ENCODE measurements at places on chromosomes 12 and 14.

DNA sequence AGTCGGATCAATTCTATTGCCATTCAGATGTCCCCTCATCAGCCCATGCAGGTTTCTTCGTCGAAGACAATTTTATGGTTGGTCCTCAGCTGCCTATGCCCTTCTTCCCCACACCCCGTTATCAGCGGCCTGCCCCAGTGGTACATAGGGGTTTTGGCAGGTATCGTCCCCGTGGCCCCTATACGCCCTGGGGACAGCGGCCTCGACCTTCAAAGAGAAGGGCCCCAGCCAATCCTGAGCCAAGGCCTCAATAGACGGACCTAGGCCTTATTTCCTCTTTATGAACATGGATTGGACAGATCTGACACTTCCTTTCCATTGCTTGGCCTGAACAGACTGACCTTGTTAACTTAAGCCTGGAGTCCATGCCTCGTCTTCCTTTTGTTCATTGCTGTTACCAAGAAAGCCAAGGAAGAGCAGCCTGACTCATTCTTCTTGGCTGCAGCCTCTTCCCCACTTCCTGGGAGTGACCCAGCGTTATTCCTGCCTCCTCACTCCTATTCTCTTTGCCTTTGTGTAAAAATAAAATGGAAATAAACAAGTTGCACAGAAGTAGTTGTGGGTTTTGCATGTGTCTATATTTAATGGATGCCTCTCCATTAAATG lies 156.5 kb upstream of the AMIGO2 start:
- no peak for DNase-seq

- no peak for DNase-seq
Measured at GRCh38 chr12:46982629-46983392, 96.6 kb upstream of the PCED1B start.

DNA sequence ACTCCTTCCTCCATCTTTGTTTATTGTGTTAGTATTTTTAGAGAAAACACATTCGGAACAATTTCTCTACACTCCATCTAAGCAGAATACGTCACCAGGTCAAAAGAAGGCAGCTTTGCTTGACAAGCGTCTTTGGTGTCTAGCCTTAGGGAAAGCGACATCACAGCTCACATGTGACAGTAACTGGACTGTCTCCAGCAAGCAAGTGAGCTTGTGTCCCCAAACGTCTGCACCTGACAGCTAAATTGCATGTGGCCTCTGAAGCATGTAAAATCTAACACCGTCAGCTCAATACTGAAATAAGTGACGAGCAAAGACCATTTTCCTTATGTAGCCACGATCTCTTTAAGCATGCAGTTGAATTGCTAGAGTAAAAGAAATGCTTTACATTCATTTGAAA lies 509.8 kb downstream of the GLT1D1 start:
- DNase-seq: no peak

GRCh38 chr14:32513571-32514009 lies 184.5 kb downstream of the AKAP6 start:
- no peak for DNase-seq

DNA sequence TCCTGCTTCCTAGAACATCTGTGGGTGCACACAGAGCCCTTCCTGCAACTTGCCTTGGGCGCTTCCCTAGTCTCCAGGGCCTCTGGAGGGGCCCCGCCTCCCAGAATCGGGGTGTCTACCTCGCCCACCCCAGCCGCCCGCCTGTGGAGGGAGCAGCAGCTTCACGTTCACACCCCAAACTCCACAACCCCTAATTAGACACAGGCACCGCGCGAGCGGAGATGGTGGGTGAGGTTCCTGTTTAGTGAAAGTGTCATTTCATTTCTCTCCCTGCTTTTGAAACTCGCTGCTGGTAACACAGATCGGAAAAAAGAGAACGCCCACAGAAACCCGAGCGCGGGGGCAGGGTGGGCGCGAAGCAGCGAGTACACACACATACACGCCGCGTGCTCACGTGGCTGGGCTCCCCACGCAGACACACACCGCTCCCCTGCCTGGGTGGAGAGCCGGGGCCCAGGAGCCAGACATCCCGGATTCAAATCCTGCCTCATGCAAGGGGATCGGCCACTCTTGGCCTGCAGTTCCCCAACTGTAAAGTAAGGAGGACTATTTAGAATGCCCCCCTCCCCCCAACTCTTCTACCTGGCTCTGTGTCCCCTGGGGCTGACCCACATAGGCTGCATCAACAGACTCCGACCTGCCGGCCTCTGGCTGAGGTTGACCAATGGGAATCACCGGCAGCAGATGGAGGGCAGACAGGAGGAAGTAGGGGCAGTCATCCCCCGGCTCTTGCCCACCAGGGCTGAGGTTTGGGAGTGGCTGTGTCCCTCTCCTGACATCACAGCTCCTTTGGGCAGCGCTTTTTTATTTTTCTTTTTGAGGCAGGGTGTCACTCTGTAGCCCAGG lies 79.2 kb upstream of the NCOR2 start:
- no peak for DNase-seq

DNA sequence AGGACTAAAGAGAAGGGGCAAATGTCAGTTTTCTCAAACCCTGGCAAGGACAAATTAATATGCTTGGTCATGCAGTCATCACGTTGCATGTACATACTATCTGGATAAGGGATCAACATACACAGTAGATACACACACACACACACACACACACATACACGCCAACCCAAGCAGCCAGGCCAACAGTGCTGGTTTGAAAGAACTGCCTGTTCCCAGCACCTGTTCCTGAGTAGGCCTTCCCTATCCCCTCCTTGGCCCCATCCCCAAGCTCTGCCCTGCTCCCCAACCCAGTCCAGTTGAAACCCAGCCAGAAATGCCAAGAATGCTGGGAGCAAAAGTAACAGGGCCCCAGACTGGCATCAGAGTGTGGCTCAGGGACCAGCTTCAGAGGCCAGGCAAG lies 4.4 kb downstream of the ITGA7 start:
- no peak for DNase-seq

- no peak for DNase-seq
Measured at GRCh38 chr14:81222126-81222525, 1.4 kb upstream of the GTF2A1 start.

- no peak for DNase-seq
Measured at GRCh38 chr12:86735851-86736250, 479.7 kb upstream of the MGAT4C start.

DNA sequence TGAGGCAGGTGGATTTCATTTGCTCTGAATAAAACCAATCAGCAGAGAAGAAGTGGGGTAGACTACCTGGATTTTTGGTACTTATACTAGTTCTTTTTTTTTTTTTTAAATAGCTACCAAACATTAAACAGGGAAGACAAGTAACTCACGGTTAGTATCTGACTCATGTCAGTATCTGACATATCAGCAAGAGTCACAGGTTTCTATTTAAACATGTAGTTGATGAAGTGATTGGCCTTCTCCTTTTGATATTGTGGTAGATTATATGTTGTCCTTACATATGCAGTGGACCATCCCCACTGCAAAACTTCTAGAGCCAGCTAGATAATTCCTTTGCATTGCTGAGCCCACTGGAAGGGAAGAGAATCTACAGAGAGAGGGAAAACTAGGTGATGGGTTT lies 208.0 kb downstream of the ANO6 start:
- DNase-seq: no peak

DNA sequence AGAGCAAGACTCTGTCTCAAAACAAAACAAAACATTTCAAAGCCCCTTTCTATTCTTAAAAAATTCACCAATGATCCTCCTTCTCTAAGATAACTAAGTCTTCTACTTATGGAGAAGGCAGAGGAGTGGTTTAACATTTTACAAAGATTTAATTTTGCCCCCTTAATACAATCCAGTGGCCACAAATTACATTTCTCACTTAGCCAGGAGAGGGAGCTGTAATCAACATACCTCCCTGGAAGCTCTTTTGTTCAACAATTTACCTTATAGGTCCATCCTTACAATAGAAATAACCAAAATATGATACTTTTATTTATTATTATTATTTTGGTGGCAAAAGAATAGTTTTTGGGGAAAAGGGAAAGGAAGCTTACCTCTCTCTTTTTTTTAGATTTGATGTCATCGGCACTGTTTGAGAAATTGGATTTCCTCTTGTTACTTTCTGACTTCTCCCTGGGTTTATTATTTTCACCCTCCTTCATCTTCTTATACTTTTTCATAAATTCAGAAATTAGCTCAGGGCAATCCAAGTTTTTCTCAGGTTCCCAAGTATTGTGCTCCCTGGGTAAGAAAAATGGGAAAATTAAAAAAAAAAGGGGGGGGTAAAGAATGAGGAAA lies 28.1 kb downstream of the CBX5 start:
- DNase-seq: no peak

DNA sequence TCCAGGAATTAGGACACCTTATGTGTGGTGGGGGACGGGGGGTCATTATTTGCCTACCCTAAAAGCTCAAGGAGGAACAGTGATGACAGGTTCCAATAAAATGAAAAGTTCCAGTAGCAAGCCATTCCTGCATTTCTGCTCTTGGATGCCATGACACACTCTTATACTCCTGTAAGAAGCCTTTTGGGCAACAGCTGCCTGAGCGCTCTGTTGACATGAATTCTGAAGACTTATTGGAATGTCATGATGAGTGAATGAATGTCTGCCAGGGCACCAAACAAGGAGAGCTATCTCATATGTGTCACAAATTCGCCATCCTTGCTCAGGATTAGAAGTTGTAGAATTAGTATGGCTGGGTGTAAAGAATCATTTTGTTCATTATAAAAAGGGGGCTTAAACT lies 36.3 kb downstream of the PTGER2 start:
- DNase-seq: no peak

DNA sequence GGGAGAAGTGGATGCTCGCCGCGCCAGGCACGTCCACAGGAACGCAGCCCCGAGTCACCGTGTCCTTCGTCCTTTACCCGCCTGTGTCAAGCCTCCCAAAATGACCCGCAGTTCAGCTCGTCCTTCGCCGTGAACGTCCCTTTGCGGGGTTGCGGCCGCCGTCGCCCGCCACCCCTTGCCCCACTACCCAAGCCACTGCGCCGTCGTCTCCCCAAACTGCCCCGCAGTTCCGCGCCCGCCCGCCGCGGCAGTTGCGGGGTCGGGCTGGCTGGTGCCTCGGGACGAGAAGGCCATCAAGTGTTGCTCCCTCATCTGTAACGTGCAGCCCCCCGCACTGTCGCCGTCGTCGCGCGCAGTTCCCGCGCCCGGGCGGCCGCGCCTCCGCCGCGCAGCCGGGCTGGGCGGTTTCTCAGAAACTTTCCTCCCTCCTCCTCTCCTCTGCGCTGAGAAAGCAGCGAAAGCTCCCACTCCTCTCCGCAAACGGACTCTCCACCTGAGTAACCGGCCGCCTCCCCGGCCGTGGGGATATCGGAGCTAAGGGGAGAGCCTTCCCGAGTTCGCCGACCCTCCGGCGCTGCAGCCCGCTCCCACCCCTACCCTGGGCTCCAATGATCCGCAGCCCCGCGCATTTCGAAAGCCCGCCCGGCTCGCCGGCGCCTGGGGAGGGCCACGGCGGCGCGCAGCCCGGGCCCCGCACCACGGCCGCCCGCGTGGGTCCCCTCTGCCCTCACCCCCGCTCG lies 6.7 kb downstream of the CDKN1B start:
- DNase-seq: no peak

- no peak for DNase-seq
Measured at GRCh38 chr12:57844709-57845477, 1.6 kb downstream of the CTDSP2 start.

DNA sequence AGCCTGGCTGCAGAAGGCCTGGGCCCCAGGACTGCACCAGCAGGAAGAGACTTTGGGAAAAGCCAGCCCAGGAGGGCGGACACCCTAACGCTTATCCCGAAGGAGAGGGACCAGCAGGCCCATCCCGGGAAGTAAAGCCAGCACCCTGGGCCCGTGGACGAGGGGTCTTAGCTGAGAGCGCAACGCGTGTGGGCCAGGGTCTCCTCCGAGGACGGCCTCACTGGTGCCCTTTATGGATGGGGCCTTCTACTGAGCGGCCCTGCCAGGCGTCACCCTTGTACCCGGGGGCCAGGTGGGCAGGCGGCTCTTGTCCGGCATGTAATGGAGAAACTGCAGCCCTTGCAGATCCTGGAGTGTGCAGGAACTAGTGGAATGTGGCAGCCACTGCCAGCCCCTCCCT lies 14.1 kb downstream of the TEDC1 start:
- no peak for DNase-seq

- no peak for DNase-seq
Measured at GRCh38 chr14:90522571-90523191, 125.9 kb downstream of the CALM1 start.

GRCh38 chr12:52739963-52740362 lies 36.6 kb upstream of the KRT77 start:
- no peak for DNase-seq

- DNase-seq: no peak
Measured at GRCh38 chr12:52874573-52875435, 26.0 kb upstream of the KRT78 start.

- DNase-seq: no peak
Measured at GRCh38 chr14:50964683-50965390, 20.6 kb upstream of the PYGL start.

- no peak for DNase-seq
Measured at GRCh38 chr12:75632442-75632841, 121.0 kb upstream of the KRR1 start.

GRCh38 chr14:23722675-23723074 lies 86.5 kb downstream of the DHRS2 start:
- DNase-seq: no peak

DNA sequence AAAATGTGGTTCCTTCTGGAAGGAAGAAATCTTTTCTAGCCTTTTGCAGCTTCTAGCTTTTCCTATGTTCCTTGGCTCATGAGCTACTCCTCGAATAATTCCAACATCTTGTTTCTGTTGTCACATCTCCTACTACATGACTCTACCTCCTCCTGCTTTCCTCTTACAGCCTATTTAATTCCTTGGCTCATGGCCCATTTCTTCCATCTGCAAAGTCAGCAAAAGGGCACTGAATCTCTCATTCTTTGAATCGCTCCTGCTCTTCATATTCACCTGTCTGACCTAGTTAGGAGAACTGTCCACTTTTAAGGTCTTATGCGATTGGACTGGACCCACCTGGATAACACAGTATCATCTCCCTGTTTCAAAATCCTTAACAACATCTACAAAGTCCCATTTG lies 15.8 kb downstream of the PRKD1 start:
- DNase-seq: no peak

- no peak for DNase-seq
Measured at GRCh38 chr14:99363616-99364290, 91.8 kb upstream of the BCL11B start.

DNA sequence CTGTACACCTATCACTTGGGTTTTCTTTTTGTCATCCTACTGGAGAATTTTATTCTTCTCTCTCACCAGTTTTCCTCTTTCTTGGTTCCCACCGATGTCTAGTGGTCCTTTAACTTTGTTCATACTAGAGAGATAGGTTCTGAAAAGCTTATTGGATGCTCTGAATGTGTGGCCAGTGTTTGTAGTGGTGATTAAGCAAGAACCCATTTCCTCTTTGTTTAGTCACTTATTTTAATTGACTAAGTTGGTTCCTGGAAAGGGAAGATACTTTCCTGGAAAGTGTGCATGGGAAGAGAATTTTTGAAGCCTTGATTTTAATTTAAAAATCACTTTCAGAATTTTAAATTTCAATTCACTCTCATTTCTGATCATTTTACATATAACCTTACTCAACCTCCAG lies 127.2 kb downstream of the OTOGL start:
- no peak for DNase-seq

DNA sequence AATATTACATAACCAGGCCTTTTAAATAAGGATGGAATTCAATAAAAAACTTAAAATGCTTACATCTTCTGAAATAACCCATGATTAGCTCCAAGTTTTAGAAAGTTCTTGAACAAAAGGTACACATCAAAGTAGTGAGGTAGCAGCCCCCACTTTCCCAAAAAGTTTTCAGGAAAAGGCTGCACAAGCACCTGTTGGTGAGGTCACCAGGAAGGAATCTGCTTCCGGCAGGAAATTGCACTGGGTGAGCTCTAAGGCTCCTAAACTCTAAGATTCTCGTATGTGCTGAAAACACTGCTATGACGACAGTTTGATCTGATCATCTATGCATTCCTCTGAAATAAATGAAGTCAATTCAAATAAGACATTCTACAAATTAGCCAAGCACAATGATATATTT lies 34.3 kb upstream of the TTC7B start:
- no peak for DNase-seq

All from SIG-M5 (cell line).